ENCODE measurements at places on chromosomes 12 and 14.

DNA sequence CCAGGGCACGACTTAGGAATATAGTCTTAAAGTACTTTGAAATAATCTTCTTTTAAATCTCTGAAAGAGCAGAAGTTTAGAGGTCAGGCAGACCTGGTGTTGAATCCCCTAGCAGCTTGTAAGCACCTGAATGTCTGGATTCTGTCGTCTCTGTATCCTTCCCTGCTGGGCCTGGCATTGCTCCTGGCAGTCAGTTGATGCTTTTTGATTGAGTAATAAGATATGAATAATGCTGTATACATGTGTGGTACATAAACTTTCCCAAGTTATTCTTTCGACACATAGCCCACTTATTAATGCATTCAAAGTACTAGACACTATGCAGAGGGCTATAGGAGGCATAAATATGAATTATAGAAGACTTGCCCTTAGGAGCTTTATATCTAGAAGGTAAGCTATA, 31.4 kb downstream of the EVL start:
- no peak for DNase-seq

- DNase-seq, result no peak
These were observed 4.0 kb upstream of the TMEM229B start for GRCh38 chr14:67492538-67492937.

DNA sequence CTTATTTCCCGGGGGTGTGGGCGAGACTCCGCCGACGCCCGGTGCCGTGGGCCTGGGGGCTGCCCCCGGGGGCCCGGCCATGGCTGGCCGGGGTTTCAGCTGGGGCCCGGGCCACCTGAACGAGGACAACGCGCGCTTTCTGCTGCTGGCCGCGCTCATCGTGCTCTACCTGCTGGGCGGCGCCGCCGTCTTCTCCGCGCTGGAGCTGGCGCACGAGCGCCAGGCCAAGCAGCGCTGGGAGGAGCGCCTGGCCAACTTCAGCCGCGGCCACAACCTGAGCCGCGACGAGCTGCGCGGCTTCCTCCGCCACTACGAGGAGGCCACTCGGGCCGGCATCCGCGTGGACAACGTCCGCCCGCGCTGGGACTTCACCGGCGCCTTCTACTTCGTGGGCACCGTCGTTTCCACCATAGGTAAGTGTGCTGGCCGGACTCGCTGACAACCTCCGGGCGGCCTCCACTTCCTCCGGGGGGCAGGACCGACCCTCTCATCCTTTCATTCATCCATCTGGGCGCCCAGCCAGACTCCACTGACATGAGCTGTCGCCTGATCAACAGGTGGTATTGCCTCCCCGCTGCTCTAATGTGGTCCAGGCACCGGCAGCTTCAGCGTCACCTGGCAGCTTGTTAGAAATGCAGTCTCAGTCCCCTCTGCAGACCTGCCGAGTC, 467 bp downstream of the KCNK13 start:
- no peak for DNase-seq

GRCh38 chr12:64991121-64991611, 129.9 kb downstream of the WIF1 start:
- no peak for DNase-seq

GRCh38 chr14:104852280-104852663, 12.8 kb upstream of the CEP170B start:
- no peak for DNase-seq

- DNase-seq, result no peak
These were observed 815.7 kb downstream of the NRXN3 start for GRCh38 chr14:78985668-78986381.

GRCh38 chr12:132559652-132560363, 50.6 kb downstream of the LRCOL1 start:
- peak; percentile 81 for DNase-seq

- no peak for DNase-seq
These were observed 166.3 kb downstream of the KIF26A start for GRCh38 chr14:104304451-104305351.

DNA sequence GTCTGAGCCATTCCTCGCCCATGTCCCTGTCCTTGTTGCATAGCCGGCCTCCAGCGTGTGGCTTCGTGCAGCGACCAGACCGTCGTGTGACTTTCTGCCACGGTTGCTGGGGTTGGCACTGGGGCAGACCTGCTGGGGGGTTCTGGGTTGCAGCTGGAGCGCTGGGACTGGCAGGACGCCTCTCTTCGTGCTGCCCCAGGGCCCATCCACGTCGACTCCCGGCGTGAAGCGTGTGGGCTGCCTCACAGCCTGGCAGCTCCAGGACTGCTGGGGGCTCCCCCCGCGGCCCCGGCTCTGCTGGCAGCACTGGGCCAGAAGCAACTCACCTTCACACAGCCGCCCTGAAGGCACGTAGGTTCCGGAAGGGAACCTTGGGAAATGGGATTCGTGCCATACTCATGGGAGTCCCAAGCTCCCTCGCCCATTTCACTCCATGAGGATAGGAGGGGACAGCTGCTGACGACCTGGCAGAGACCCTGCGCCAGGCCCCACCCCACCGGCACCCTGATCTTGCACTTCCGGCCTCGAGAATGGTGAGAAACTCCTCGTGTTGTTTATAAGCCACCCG, 51.9 kb downstream of the GALNT9 start:
- no peak for DNase-seq

- DNase-seq, result no peak
These were observed 542.9 kb upstream of the FLRT2 start for GRCh38 chr14:84987042-84987441.

- DNase-seq, result peak; percentile 52
These were observed 13.9 kb downstream of the MFAP5 start for GRCh38 chr12:8648576-8649205.
